ENCODE measurements at places on chromosomes 7 and 10.
A peak's percentile ranks its signal among the peaks of the same experiment; 100 is the strongest.

DNA sequence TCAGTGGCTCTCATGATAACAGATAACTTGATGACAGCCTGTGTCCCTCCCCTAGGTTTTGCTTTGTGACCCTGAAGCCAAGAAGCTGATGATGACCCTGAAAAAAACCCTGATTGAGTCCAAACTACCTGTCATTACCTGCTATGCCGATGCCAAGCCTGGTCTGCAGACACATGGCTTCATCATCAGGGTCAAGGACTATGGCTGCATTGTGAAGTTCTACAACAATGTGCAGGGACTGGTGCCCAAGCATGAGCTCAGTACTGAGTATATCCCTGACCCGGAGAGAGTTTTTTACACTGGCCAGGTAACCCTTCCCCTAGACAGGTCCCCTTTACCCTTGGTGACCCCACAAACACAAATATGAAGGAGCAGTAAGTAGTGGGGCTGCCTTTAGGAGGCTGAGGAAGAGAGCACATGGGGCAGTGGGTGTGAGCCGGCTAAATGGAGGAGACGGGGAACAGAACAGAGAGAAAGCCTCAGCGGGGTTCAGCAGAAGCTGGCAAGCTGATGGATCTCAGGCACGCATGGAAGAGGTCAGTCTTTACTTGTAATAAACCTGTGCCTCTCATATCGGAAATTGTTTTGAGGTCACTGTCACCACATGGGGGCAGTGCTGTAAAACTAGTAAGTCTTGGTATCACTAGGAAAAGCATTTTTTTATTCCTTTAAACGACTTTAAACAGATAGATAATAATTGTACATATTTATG is 20.2 kb downstream of the PDCD11 start:
- DNase-seq = peak; percentile 70

GRCh38 chr7:1721047-1721690 is 51.1 kb downstream of the ELFN1 start:
- DNase-seq = no peak

GRCh38 chr10:75905490-75905889 is 474.1 kb downstream of the LRMDA start:
- no peak for DNase-seq

GRCh38 chr7:129865925-129866201 is 86.9 kb downstream of the UBE2H start:
- no peak for DNase-seq

DNA sequence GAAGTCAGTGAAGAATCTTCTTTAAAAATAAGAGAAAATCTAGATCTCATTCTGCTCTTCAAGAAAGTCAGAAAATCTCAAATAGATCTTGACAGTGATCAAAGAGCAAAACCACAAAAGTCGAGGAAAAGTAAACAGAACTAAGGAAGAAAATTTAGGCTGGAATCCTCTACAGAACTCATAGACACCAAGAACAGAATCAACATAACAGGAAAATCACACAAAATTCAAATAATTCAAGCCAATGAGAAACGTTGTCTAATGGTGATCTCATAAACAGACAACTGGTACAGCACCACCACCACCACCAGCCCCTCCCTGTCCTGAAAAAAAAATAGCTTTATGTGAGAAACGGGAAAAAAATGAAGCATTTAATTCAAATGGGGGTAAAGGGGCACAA is 6.9 kb downstream of the ITGB1 start:
- no peak for DNase-seq

- DNase-seq = no peak
Measured at GRCh38 chr10:44017483-44018145, 367.3 kb downstream of the CXCL12 start.

- peak; percentile 82 for DNase-seq
Measured at GRCh38 chr10:97553575-97554031, 19.0 kb upstream of the ANKRD2 start.
